ENCODE measurements at places on chromosomes 6 and 20.

GRCh38 chr20:32664678-32665159 lies 9.0 kb downstream of the C20orf203 start:
- no peak for DNase-seq

DNA sequence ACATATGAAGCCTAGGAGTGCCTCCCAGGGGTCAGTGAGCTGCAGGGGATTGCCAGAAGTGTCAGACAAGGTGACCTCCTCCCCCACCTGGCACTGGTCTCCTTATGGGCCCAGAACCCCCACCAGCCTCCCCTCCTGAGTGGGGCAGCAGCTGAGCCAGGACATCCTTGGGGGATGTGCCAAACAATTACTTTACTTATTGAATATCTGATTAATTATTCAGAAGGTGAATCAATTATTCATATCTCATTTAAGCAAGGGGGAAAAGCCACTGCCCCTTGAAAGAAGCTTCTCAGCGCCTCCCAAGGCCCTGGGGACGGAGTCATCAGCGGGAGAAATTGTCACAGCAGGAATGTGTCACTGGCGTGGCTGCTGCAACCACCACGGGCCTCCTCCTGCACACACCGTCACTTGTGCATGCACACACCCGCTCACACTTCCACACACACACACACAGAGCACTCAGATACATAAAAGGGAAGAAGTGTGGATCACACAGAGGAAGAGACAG lies 123.4 kb upstream of the MAFB start:
- DNase-seq: no peak

DNA sequence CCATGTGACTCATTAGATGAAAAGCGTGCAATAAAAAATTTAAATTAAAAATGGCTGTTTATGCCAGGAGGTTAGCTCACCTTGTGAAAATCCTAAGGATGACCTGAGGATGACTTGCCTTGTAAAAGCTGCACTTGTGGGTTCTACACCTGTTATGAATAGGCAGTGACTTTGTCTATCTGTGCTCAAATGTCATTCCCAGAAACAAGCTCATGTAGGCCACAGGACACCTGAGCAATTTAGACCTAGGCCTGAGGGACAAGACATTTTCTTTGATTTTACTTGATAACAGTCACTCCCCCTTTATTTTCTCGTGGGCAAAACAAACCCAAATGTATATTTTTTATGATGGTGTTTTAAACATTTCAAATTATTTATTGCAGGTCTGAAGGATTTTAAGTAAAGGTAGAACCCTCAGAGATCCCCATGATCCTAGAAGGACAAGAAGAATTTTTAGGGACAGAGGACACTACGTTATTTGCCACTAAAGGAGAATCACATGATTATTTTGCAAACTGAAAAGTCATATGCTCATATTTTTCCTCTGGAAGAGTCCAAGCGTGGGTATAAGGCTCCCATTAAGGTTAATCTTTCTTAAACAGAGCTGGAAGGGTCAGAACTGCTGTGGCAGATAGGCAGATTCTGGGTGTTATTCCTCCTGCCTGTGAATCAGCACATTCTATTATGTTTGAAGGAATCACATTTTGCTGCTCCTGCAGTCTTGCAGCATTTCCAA lies 277.5 kb upstream of the MAN1A1 start:
- no peak for DNase-seq

DNA sequence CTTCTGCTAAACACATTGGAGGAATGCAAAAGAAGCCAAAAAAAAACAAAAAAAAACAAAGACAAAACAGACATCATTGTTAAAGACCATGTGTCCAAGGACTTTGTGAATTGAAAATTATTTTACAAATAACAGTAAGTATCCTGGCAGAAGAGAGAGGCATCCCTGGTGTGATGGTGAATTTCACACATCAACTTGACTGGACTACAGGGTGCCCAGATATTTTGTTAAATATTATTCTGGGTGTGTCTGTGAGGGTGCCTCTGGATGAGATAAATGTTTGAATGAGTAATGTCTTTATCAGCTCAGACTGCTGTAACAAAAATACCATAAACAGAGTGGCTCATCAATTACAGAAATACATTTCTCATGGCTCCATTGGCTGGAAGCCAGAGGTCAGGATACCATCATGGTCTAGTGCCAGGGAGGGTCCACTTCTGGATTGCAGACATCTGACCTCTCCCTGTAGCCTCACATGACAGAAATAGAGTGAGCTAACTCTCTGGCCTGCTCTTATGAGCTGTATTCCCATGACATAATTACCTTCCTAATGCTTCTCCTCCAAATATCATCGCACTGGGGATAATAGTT lies 12.2 kb upstream of the C6orf118 start:
- no peak for DNase-seq

DNA sequence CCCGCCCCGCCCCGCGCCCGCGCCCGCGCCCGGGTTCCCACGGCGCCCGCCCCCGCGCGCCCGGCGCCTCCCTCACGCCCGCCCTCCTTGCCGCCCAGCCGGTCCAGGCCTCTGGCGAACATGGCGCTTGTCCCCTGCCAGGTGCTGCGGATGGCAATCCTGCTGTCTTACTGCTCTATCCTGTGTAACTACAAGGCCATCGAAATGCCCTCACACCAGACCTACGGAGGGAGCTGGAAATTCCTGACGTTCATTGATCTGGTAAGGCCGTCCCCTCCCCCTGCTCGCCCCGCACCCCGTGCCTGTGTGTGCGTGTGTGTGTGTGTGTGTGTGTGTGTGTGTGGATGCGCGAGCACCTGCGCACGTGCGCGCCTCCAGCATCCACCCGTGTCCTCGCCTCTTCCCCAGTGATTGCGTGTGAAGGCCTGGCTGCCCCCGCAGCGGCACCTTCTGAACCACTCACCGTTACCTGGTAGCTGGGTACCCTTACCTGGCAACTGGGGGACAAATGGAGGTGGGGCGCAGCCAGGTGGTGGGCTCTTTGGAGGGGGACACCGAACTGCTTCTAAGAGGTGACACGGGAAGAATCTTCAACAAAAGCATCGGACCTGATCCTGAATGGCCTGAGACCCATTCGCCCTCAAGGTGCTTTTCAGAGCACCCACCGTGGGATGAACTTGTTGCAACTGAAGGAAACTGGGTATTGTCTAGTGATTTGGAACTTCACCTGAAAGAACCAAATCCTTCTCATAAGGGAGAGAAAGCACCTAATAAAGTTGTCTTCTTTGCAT lies at the start of gene AIG1:
Gene AIG1, plus strand, starts transcription at position 84 of the 791 bp plus-strand sequence. Its CDS starts 37 bp downstream, at position 121.
- peak; percentile 40 for DNase-seq

DNA sequence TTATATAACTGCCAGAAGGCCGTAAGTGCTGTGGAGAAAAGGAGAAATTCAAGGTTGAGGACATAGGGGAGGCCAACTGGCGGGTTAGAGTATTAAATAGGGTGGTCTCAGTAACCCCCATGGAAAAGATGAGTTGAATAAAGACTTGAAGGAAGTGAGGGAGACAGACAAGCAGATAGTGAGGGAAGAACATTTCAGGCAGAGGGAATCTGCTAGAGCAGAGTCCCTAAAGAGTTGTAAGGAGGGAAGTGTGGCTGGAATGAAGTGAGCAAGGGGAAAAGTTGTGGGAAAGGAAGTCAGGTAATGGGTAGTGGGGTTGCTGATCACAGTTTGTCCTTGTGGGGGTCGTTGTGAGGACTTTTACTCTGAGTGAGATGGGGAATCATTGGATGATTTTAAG lies 1.4 kb downstream of the KIFC1 start:
- no peak for DNase-seq

DNA sequence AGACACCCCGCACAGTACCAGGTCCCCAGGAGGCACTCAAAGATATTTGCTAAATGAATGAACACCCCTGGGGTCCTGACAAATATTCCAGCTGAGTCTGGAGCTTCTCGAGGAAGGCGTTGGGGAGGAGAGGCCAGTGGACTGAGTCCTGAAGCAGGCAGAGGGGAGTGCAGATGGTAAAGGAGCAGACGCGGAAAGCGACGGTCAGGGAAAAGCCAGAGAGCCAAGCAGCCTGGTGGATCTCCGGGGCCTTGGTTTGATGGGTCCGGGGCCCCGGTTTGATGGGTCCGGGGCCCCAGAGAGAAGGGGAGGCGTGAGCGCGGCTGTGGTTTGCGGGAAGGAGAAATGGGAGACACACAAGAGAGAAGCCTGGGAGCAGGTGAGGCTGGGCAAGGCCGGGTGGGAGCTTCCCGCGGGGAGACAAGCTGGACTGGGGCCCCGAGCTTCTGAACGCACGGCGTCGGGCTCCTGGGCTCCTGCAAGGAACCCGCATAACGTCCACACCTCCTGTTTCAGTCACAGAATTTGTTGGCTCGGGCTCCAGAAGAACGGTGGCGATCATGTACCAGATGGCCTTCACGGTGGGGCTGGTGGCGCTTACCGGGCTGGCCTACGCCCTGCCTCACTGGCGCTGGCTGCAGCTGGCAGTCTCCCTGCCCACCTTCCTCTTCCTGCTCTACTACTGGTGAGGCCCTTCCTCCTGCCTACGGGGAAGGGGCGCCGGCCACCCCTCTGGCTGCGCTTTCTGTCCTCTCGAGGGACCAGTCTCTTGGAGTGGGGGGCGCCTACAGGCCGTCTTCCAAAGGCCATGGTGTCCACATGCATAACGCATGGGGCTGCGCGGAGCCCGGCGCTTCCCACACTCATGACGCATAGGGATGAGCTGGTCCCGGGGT lies 12.1 kb downstream of the SLC22A1 start:
- no peak for DNase-seq

DNA sequence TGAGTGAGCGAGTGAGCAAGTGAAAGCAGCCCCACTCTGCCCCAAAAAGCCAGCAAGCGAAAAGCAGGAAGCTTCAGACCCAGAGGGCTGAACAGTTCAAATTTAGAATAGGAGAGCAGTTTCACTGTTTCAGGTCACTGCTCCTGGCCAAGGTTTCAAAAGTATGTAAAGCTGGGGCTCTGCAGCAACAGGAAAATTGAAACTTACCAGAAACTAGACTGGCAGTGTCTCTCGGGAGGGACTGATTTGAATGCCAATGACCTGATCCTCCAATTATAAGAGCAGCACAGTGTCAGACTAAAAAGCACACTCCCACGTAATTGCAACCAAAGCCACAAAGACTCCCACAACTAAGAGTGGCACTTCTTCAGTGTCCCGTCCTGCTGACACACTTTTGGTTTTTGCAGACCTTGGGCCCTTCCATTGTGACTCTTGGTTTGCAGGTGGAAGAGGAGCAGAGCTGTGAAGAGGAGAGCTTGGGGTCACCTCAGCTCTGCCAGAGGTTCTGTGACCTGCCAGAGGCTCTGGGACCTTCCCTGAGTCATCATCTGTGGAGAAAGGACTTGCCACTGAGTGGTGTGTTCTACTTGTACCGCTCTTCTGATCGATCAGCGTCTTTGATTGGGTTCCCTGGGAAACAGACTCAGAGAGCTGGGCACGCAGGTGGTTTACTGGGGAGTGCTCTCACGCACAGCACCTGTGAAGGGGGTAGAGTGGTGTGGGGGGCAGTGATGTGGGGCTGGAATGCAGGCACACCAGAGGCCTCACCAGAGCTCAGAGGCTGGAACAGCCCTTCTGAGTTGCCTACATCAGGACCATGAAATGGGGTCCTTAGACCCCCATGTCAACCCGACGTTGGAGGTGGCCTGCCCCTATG lies 52.7 kb upstream of the PTGIS start:
- DNase-seq: no peak

GRCh38 chr6:51854876-51855275 lies 232.5 kb downstream of the PKHD1 start:
- no peak for DNase-seq

DNA sequence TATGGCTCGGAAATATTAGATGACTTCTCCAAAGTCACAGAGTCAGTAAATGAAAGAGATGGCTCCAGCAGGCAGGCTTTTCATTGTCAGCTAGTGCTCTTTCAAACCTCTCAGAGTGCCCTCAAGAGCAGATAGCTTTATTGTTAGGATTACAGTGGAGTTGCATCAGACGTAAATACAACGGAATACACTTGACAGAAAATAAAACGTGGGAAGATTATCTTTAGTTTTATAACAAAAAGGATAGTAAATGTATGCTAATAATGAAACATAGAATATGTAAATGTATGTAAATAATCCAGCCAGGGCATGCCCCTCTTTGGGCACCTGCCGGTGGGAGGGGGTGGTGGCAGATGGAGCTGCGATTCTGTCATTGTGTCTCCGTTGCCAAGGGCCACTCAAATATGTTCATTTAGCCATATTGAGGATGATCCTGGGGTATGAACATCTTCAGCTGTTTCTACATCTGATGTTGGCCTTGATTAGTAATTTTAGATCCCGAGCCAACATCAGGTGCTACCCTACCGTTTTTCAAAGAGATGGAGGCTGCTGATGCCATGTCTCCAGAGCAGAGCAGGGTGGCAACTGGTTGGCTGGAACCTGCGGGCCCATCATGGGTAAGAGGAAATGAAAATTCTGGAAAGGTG lies 358.3 kb upstream of the SULF2 start:
- DNase-seq: no peak

DNA sequence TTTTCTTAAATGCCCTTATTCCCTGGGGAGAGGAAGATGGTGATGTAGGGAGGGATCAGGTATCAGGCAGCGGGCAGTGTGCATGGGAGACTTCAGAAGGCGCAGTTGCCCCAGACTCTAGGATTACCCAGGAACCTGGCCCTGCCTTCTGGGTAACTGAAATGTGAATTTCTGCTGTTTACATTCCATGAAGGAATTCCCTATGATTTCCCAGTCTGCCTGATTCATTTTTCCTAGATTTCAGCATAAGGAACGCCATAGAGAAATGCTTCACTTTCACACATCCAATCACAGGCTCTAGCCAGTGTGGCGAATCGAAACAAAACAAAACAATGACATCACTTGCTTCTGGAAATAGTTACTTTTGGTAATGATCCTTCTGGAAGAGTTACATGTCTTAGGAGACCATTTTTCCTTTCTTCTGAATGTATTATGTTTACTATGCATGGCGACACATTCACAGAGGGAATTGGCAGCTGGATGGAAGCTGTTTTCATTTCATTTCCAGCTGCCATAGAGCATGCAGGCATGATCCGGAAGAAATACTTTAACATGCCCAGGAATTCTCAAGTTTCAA lies 33.3 kb downstream of the LRP11 start:
- DNase-seq: no peak

Measured in stimulated activated CD4-positive, alpha-beta T cell treated with anti-CD3 and anti-CD28 coated beads, TNF-alpha, amount 100 ng/mL, for 48 hours (primary cell).